Activated naive CD8-positive, alpha-beta T cell treated with anti-CD3 and anti-CD28 coated beads for 36 hours (primary cell): ENCODE measurements at places on chromosomes 1 and 21. TPM values are rescaled to one million over a fixed set of nuclear protein-coding genes. Genes with fewer than 3 reads are reported as not detected.

The CFAP57 gene
- 0.32 TPM for total RNA-seq

The AQP10 gene
- not detected for total RNA-seq

The KRTAP19-4 gene
- not detected for total RNA-seq

The OR2AK2 gene
- total RNA-seq: not detected

The DIO1 gene
- not detected for total RNA-seq

The ZNF362 gene
- 7.2 TPM for total RNA-seq

The LCE2C gene
- not detected for total RNA-seq

The FCRL5 gene
- 0.32 TPM for total RNA-seq

The SAMSN1 gene
- 119 TPM for total RNA-seq

The SPATA21 gene
- total RNA-seq: not detected

The GNAT2 gene
- total RNA-seq: 0.91 TPM

The C21orf91 gene
- total RNA-seq: 35.0 TPM

The PLEKHN1 gene
- total RNA-seq: 1.3 TPM

The CLIC6 gene
- total RNA-seq: 0.78 TPM

The DNAJC6 gene
- 1.9 TPM for total RNA-seq

The CAPN8 gene
- not detected for total RNA-seq

The HAO2 gene
- not detected for total RNA-seq

The GJA5 gene
- not detected for total RNA-seq

The IQGAP3 gene
- total RNA-seq: 14.9 TPM

The CD101 gene
- 0.47 TPM for total RNA-seq

The AHCYL1 gene
- total RNA-seq: 68.6 TPM

The CFHR2 gene
- total RNA-seq: not detected

The KRTAP13-4 gene
- not detected for total RNA-seq

The SDHC gene
- 187 TPM for total RNA-seq

The NBPF20 gene
- total RNA-seq: 0.76 TPM

The YIPF1 gene
- 16.5 TPM for total RNA-seq

The OR2T11 gene
- not detected for total RNA-seq

The SGIP1 gene
- not detected for total RNA-seq

The BRDT gene
- total RNA-seq: not detected

The GPR153 gene
- total RNA-seq: 0.54 TPM

The TMEM82 gene
- total RNA-seq: not detected

The CD160 gene
- total RNA-seq: 14.4 TPM

The TFB2M gene
- total RNA-seq: 35.9 TPM

The ANXA9 gene
- not detected for total RNA-seq

The GRIK3 gene
- not detected for total RNA-seq

The RBM11 gene
- total RNA-seq: 3.8 TPM

The LAMC2 gene
- total RNA-seq: not detected

The IGSF3 gene
- total RNA-seq: 0.70 TPM

The ANGPTL3 gene
- total RNA-seq: not detected

The MEGF6 gene
- total RNA-seq: 2.5 TPM

The ZNF684 gene
- 4.7 TPM for total RNA-seq

The TMEM125 gene
- not detected for total RNA-seq

The LRRIQ3 gene
- 1.3 TPM for total RNA-seq

The TSNAX gene
- 48.5 TPM for total RNA-seq

The OR2L3 gene
- total RNA-seq: not detected

The CNIH3 gene
- total RNA-seq: 1.4 TPM

The ATP5PF gene
- total RNA-seq: 187 TPM

The MATN1 gene
- 1.1 TPM for total RNA-seq

The FAM43B gene
- total RNA-seq: not detected

The MCOLN2 gene
- 20.0 TPM for total RNA-seq

The SLAMF8 gene
- total RNA-seq: 1.3 TPM

The PAQR6 gene
- total RNA-seq: 4.4 TPM

The DMRTA2 gene
- 0.08 TPM for total RNA-seq

The MACO1 gene
- total RNA-seq: 20.9 TPM

The RIMS3 gene
- 1.9 TPM for total RNA-seq

The PGBD5 gene
- total RNA-seq: not detected

The WNT9A gene
- total RNA-seq: not detected

The GJC2 gene
- 1.1 TPM for total RNA-seq
